ENCODE measurements at places on chromosomes 11 and 22.

DNA sequence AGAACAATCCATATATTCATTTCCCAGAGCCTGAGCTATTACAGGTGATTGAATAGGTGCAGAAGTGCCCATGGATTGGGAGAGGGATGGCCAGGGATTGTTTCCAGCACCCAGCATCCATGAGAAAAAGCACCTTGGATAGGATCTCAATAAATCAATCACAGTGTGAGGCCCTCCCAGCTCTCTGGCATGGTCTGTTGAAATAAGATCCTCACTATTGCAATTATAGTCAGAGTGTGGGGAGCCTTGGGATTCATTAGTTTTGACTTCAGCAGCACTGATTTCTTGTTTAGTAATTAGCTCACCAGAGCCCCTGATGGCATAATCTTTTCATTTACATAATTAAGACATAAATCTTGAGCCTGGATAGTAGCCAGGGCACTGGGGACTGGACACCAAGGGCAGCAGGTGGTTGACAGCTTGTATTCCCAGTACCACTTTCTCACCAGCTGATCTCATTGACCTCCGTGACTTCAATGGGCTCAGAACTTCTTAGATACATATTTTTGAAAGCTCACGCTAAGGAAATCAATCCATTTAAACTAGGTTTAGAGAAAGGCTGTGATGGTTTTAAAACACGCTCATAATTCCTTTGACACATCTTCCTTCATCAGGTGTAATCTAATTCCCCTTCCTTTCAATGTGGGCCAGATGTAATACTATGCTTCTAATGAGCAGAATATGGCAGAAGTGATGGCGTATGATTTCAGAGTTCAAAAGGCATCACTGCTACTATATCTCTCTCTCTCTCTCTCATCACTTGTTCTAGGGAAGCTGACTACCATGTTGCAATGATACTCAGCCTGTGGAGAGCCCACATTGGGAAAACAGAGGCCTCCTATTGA lies 22.1 kb upstream of the DRD2 start:
- no peak for DNase-seq

DNA sequence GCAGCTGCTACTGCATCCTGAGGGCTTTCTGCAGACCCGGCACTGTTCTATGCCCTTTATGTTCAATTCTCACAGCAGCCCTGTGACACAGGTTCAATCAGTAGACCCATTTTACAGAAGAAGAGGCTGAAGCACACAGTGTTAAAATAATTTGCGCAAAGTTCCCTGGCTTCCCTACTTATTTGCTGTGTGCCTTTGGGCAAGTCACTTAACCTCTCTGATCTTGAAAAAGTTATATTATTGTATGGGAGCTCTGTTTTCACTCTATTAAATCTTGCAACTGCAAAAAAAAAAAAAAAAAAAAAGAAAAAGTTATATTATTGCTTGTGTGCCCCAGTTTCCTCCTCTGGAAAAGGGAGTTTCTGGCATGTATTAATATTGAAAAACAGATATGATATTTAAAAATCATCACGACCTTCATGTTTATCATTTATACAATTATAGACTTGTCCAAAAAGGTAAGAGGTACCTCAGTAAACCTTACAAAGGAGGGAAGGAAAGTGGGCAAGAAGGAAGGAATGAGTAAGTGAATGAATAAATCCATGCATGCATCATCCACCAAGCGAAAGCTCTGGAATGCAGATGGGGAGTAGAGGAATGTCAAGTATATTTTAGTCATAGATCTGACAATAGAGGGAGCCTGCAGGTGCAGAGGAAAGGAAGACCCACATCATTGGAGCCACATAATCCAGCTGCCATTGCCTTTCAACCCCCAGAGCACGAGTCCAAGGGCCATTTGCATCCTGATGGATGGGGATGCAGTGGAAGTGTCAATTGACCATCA lies 21.2 kb upstream of the ISX start:
- DNase-seq = no peak

- DNase-seq = peak; percentile 45
Measured at GRCh38 chr11:45180179-45180847, 33.9 kb downstream of the PRDM11 start.

DNA sequence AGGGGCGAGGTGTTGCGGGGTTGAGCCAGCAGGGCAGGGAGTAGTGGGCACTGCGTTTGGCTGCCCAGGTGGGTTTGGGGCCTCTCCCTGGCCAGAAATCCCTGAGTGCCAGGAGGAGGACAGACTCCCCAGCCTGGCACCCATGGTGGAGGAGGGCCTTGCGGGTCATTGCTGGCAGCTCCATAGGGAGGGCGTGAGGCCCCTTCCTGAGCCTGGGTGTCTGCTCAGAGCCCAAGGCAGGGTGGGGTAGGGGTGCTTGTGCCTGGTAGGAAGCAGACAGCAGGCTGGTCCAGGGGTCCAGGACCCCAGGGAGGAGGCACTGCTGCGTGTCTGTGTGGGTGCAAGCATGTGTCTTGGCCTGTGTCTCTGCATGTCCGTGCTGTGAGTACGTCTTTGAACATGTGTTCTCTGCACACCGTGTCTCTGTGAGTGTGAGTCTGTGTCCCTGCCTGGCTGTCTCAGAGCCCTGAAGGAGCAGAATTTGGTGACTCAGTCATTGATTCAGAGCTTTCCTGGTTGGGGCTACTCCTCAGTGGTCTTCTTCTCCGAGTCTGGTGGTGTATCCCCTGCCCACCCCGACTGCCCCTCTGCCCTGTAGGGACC lies 3.9 kb downstream of the TSPAN4 start:
- no peak for DNase-seq

DNA sequence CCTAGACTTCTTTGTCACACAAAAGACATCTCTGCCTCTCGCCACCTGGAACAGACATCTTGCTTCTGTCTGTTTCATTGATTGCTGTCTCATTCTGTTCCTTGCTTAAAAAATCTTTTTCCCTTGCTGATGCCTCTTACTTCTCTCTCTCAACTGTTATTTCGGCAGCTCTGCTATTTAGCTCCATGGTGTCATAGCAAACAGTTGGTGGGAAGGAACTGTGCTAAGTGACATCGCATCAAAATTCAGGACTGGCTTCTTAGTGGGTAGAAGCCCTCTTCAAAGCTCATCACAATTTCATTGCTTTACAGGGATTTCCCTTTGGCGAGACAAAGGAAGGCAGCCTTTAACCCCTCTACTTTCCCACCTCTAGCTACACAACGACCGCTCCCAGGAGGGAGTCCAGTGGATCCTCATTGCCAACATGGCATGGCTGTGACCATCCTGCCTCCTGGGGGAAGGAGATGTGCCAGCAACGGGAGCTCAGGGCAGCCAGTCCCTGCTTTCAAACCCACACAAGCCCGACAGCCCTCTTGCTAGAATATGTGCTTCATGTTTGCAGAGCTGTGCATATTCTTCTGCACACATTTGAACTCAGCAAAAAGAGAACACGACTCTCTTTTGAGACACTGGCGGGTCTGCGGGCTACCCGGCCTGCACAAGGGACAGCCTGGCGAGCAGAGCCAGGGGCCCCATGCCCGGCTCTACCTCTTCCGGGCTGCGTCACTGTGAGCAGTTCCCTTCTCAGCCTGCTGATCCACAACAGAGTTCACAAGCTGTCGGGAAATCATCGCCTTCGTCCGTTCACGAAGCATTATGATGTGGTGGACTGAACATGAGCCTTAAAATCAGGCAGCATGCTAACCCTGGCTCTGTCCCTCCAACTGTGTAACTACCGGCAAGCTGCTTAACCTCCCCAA lies 51.1 kb upstream of the JAM3 start:
- no peak for DNase-seq

DNA sequence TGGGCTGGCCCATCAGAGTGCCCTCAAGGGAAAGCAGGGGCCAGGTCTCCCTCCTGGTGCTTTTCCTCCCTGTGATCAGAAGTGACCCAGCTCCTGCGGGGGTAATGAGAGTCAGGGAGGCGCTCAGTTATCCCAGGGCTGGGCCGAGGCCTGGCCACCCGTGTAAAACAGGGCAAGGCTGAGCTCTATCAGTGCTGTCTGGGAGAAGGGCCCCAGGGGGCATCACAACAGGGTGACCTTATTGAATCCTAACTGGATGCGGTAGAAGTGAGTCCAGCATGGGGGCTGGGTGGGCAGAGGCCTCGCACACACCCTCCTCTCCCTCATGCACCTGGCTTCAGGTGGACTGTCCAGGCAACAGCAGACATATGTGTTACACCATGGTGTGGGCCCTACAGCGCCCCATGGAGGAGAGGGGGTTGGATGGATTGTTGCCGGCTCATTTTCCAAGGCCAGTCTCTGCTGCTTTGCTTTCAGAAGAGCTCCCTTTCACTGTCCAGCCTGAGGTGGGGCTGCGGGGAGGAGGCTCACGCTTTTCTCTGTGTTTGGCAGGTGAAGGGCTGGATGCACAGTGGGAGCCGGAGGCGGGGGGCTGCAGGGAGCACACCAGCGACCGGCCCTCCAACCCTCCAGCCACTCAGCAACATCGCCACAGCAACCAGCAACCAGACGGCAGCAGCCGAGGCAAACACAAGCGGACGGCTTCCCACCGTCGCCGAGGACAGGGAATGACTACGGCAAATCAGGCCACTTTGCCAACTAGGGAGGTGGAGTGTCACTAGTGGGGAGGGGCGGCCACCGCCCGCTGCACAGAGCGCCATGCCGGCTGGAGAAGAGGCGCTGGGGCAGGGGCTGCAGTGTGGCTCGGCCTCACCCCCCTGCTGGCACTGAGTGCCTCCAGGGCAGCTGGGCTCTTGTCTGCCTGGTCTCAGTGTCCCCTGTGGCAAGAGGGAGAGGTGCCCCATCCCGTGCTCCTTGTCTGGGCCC lies 24.7 kb downstream of the GNAZ start:
- DNase-seq = no peak

DNA sequence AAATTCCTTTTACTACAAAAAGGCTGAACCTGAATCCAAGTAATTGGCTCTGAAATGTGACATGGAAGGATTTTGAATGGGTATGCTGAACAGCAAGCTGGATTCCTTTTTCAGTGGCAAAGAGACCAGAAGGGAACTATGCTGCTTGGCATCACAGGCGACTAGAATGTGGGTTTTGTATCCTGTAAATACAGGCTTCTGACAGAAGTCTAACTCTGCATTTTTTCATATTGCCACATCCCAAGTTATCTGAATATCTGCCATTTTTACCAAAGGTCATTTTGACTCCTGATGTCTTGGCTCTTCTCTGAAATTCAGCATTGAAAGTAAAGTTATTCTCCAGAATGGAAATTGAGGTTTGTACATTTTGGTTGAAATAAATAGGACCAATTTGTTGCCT lies 145.7 kb downstream of the ARHGAP42 start:
- DNase-seq = no peak

GRCh38 chr11:59157433-59157832 lies 14.5 kb upstream of the DTX4 start:
- no peak for DNase-seq

DNA sequence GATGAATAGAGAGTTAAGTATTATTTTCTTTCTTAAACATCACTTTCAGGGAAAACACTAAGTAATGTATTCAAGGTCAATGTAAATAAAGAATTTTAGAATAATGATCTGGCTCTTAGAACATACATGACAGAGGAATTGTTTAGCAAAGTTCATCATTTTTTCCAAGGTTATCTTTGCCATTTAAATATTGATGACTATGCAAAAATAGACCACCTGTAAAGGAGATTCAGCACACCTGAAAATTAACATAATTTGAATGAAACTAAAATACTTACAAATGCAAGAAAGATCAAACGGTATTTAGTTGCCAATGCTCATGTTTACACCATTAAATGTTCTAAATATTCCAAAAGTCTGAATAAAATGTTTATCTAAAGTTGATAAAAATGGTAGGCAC lies 782.6 kb upstream of the CHORDC1 start:
- no peak for DNase-seq

DNA sequence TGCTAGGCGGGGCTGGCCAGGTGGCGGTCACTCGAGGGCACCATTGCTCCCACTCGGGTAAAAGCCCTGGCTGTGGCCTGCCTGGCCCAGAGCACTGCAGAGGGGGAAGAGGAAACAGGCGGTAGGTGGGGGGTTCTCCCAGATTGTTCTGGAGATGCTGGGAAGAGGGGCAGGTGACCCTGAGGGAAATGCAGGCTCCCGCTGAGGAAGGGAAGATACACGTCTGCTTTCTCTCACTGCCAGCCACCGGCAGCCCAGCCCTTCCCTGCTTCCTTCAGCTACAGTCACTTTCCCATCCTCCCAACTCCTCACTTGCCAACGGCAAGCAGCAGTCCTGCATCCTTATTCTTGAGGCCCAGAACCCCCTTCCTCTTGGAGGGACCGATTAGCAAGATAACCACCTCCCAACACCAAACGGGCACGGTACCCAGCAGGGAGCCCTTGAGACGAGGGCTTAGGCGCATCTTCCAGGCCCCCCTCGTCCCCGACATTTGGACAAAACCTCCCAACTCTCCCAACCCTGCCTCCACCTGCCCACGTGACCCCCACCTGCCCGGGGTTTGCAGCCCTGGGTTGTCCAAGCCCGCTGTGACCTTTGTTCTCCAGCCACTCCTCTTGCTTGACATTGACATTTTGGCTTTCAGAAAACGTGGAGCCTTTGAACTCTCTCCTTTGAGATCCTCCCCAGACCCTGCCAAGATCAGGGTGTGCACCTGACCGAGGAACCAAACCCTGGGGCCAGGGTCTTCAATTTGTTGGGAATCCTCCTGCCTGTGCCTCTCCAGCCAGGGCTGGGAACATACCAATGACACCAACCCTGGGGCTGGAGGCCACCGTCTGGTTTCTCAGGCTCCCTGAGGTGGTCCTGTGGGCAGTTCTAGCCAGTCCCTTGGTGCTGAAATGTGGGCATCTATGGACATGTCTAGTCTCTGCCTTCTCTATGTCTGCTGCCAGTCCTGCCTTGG lies 48.8 kb upstream of the TTLL12 start:
- no peak for DNase-seq

DNA sequence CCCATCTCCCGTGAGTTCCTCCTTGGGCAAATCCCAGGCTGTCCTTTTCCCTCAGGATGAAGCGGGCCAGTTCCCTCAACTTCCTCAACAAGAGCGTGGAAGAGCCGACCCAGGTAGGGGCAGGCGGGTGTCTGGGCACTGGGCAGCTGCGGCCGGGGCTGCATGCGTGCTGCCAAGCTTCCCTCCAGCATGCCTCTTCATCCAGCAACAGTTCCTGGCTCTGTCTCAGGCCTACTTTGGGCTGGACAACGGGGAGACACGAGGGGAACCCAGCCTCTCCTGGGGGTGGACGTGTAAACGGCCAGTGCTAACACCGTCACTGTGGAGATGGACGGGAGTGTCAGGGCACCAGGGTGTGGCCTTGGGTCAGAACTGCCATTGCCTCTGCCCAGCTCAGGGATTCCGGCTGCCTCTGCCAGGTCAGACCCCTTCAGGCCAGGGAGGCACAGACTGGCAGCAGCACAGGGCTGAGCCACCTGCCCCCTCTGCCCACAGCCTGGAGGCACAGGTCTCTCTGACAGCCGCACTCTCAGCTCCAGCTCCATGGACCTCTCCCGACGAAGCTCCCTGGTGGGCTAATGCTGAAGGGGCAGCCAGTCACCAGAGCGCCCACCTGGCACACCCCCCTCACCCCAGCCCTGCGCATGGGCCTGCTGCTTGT lies 1.9 kb upstream of the RAB1B start:
- DNase-seq = no peak

DNA sequence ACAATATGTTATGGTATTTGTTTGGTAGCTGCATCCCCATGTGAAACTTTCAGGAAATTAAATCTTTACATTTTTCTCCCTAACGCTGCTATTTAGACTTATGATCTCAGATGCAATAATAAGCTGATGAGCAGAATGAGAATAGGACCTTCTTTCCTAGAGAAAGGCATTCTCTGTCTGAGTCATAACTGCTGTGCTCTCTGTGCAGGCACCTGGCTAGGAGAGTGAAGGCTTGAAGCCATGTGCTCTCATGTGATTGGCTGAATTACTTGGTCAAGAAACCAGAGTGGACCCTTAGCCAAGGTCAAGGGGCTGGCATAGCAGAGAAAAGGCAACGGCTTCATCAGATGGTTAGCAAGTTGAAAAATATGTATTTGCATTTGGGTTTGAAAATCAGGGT lies 185.0 kb downstream of the ADAMTS15 start:
- DNase-seq = no peak

GRCh38 chr22:20509344-20510047 lies 2.1 kb downstream of the MED15 start:
- peak; percentile 48 for DNase-seq
